ENCODE measurements at places on chromosomes 12 and 14. TPM values are rescaled to one million over a fixed set of nuclear protein-coding genes. Genes with fewer than 3 reads are reported as not detected.

Gene P2RX2
- not detected for total RNA-seq

Gene FGF6
- total RNA-seq = not detected

Gene RAD9B
- total RNA-seq = 0.68 TPM

Gene OR6C2
- not detected for total RNA-seq

DNA sequence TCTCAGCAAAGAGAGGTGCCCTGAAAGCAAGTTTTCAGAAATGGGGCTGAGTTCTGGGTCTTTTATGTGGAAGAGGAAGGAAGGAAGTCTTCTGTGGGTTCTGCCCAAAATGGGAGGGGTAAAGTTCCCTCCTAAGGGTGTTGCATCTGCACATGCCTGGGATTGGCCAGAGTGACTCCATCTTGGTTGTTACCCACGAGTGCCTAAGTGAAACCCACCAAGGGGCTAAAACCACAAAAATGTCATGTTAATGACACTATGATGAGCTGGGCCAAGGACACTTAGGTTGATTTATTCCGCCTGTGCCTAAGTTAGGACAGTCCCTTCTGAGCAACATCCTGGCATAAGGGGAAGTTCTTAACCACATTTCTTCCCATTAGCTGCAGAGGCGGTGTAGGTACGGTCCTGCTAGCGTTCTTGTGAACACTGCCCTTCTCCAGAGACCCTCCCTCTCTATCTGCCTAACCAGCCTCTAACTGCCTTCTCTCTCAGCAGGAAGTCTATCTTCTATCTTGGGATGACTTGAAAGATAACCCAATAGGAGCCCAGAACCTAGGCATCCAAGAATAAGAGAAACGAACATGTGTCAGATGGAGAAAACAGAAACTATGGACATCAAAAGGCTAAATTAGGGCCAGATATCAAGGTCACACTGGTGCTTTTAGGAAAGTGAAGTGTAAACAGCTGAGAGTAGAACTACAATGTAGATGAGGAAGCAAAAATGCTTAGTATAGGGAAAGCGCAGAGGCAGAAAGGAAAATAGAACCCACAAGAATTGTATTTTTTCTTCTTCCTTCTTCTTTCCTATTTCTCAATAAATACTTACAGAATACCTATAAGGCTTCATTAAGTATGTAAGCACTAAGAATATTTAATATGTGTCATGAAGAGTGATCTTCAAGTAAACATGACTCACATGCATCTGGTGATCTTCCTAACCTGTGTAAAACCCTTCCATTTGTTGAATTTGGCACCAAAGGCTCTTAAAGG lies 104.2 kb upstream of the AMN1 start:
- H3K4me1 ChIP-seq = peaks cover 38% of the 10 kb centered on the region
- H3K27me3 ChIP-seq = no peaks in the 10 kb centered on the region
- peaks cover 53% of the 10 kb centered on the region for H3K36me3 ChIP-seq
- H3K4me3 ChIP-seq = no peak overlapping the region
- peak overlapping the region; percentile 80 for H3K27ac ChIP-seq
- DNase-seq = peak; percentile 54

DNA sequence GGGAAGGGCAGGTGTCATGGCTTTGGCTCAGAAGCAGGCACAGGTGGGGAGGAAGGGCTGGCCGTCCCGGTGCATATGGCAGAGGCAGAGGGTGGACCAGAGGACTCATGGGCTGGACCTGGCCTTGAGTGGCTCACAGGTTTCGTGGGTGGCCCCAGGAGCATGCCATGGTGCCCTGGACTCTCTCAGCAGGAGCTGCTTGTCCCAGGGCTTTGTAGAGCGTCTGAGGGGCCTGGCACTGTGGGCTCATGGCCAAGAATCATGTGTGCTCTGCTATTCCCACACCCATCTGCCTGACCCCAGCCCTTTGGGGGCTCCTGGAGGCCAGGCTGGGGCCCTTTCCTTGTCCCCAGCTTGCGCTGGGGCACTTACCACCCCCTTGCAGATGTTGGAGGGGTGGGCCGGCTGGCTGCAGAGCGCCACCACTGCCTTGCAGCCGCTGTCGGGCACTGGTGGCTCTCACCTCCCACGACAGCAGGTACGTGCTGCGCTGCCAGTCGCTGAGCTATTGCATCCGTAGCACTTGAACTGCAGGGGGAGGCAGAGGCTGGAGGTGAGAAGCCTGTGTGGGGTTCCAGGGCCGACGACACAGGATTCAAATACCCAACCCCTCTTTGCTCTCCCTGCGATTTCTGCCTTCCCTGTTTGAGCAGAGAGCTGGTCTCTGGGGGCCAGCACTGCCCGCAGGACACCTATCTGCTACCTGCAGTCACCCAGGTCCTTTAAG lies 187.4 kb upstream of the PRMT8 start:
- H3K36me3 ChIP-seq = no peaks in the 10 kb centered on the region
- H3K4me3 ChIP-seq = no peak overlapping the region
- no peak for DNase-seq
- no peaks in the 10 kb centered on the region for H3K27me3 ChIP-seq

DNA sequence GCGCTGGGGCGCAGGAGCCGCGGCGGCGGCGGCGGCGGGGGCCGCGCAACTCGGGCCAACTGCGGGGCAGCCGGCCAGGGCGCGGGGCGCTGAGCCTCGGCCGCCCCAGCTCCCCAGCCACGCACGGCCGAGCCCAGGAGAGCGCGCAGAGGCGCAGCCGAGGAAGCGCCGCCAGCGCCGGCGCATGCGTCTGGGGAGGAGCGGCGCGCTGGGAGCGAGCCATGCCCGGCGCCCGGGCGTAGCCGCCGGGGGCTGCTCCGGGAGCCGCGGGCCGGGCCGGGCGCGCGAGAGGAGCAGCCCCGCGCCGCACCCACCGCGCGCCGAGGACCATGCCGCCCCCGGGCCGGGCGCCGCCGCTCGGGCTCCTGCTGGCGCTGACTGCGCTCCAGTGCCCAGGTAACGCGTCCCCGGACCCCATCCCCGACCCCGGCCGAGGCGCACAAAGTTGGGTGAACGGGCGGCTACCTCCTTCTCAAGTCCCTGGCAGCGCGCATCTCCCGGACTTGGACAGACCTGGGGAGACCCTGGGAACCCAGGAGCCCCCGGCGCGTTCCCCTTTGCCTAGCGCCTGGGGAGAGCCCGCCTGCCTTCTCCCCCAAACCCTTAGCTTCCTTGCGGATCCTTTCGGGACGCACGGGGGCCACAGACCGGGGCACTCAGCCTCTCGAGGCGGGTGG lies 121.4 kb downstream of the AACS start:
- H3K27ac ChIP-seq = no peak overlapping the region
- H3K4me3 ChIP-seq = no peak overlapping the region
- H3K27me3 ChIP-seq = peaks cover 61% of the 10 kb centered on the region
- peaks cover 5% of the 10 kb centered on the region for H3K4me1 ChIP-seq
- H3K36me3 ChIP-seq = no peaks in the 10 kb centered on the region
- no peak for DNase-seq

DNA sequence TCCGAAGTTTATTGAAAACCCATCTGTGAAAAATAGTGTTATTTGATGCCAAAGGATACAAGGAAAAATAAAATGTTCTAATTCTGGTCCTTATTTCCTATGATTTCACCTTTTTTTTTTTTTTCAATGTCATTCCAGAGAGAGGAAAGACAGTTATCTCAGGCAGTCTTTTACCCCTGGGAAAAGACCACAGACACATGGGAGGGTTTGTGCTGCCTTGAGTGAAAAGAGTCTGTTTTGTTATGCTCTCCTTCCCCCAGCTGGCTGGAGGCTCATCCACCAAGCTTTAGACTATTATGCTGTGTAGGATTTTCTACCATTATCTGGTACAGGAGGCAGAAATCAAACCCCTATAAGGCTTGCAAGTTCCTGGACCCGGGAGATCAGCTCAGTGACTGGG lies 151.8 kb downstream of the CRADD start:
- H3K36me3 ChIP-seq = no peaks in the 10 kb centered on the region
- no peaks in the 10 kb centered on the region for H3K27me3 ChIP-seq
- no peak for DNase-seq
- no peaks in the 10 kb centered on the region for H3K4me1 ChIP-seq

Gene LRRC10
- total RNA-seq = not detected

GRCh38 chr12:62732861-62733427 lies 202.0 kb downstream of the PPM1H start:
- H3K27ac ChIP-seq = no peak overlapping the region
- H3K27me3 ChIP-seq = peaks cover 18% of the 10 kb centered on the region
- H3K4me1 ChIP-seq = no peaks in the 10 kb centered on the region

DNA sequence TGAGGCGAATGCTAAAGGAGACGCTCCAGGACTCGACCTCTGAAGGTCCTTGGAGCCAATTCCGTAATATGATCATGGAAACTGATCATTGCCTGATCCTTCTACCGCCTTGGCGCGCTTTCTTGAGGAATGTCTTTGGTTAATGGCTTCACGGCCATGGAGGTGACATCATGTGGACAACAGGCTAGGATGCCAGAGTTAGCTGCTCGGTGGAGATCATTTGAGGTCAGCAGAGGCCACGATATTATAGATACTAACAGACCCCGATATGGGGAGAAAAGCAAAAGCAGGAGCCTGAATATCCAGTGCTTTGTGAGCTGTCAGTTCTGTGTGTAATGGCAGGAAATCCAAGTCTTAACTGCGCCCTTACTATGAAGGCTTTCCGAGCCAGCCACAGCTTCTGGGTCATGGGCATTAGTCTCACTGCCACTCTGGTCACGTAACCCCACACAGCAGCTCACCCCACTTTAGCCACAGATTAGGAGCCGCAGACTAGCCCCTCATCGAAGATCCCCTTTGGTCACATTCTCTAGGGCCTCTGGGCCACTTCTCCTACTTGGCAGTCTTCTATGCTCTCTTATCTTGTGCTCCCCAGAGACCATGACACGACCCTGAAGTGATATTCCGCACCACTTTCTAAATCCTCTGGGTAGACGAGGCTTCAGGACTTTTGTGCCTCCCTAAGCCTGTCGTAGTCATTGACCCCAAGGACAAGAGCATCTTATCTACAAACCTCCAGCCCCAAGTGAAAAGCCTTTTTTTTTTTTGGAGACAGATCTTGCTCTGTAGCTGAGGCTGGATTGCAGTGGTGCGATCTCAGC lies 724 bp upstream of the CS start:
- H3K36me3 ChIP-seq = peaks cover 45% of the 10 kb centered on the region
- H3K4me3 ChIP-seq = peak overlapping the region; percentile 97
- H3K27me3 ChIP-seq = no peaks in the 10 kb centered on the region
- no peak for DNase-seq

Gene PROX2
- total RNA-seq = 0.13 TPM

DNA sequence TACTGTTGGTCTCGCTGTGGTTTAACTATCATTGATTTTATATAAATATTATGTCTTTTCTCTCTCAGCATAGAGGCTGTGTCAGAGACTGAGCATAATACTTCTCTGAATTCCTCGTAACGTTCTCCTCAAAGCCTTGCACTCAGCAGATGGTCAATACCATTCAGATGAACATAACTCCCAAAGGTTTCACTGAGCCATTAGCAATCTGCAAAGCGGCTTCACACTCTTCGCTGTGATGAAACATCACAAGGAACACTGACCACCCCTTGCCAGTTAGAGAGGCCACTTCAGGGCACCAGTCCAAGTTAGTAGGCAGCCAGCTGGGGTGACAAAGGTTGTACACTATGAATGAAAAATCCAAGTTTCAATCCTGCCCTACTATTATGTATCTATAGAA lies 30.1 kb upstream of the STON2 start:
- no peak overlapping the region for H3K27ac ChIP-seq
- H3K36me3 ChIP-seq = no peaks in the 10 kb centered on the region
- peaks cover 2% of the 10 kb centered on the region for H3K4me1 ChIP-seq
- DNase-seq = no peak
- no peak overlapping the region for H3K4me3 ChIP-seq

GRCh38 chr12:6820166-6820565 lies 1.5 kb upstream of the GPR162 start:
- H3K36me3 ChIP-seq = no peaks in the 10 kb centered on the region
- no peak for DNase-seq
- no peak overlapping the region for H3K4me3 ChIP-seq
- peaks cover 43% of the 10 kb centered on the region for H3K27me3 ChIP-seq
- no peak overlapping the region for H3K27ac ChIP-seq

- peaks cover 16% of the 10 kb centered on the region for H3K4me1 ChIP-seq
- no peak overlapping the region for H3K27ac ChIP-seq
- peaks cover 11% of the 10 kb centered on the region for H3K36me3 ChIP-seq
- H3K27me3 ChIP-seq = no peaks in the 10 kb centered on the region
- no peak overlapping the region for H3K4me3 ChIP-seq
- no peak for DNase-seq
Observed at GRCh38 chr12:122988612-122989212, 8.2 kb downstream of the ARL6IP4 start.

GRCh38 chr12:132597333-132598316 lies 12.8 kb downstream of the LRCOL1 start:
- no peaks in the 10 kb centered on the region for H3K36me3 ChIP-seq
- H3K27me3 ChIP-seq = peaks cover 36% of the 10 kb centered on the region
- peak overlapping the region; percentile 65 for H3K4me3 ChIP-seq
- peak overlapping the region; percentile 23 for H3K27ac ChIP-seq

Gene C12orf60
- total RNA-seq = 1.5 TPM

Gene ARF3
- 104 TPM for total RNA-seq

Gene TSHR
- not detected for total RNA-seq

Gene PYGL
- not detected for total RNA-seq

All from activated CD8-positive, alpha-beta T cell treated with anti-CD3 and anti-CD28 coated beads, Interleukin-2, amount 10 ng/mL, durations not matched to agents 7 days and 5 days (primary cell).